ENCODE measurements at places on chromosomes 1 and 21.

- DNase-seq, result no peak
These were observed 127.8 kb downstream of the CAMTA1 start for GRCh38 chr1:6913086-6913485.

GRCh38 chr1:27405074-27405473 lies 12.7 kb downstream of the GPR3 start:
- no peak for DNase-seq

GRCh38 chr1:148353461-148354283 lies 129.4 kb downstream of the PPIAL4G start:
- no peak for DNase-seq

DNA sequence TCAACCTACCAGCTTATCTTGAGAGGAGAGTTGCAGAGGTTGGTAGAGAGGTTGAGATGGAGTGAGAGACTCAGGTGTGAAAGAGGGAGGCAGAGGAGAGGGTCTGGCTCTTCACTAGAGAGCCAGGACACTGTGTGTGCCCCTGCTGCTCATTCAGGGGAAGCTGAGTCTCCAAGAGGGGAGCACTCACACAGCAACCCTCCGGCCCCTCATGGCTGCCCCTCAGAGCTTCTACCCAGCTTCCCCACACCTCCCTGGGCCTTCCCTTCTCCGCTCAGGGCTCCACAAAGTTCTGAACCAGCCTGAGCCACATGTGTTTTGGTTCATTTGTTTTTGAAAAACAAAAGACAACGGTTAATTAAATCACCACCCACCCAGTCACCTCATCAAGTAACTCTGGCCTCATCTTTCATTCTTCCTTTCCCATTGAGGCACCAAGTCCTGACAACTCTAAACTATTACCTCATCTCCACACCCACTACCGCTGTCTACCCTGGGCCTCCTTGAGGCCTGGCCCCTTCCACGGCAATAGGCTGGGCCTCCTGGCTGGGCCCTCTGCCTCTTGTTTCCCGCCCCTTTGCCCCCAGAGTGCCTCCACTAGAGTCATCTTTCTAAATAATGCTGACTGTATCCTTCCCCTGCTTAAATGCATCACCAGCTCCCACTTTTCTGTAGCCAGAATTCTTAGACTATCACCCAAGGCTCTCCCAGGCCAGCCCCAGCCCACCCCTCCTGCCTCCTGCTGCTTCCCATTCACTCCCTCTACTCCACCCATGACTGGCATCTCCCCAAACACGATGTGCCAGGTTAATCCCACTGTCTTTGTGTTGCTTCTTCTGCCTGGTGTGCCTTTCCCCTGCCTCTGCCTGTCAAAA lies 33.0 kb downstream of the TNNT2 start:
- DNase-seq, result no peak

DNA sequence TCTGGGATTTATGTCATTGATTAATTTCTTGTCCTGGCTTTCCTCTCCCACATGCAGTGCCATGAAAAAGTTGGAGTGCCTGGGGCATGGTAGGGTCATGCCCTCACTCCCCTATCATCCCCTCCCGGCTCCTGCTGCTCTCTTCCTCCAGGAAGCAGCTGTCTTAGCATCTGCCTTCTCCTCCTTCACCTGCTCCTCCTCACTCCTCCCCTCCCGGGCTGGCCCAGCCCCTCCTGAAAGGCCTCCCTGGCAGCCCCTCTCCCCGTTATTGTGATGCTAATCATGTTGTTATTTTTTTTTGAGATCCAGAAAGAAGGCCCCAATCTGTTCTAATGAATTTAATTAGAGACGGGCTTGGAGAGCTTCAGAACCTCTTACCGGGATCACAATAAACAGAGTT lies 36.3 kb upstream of the NFASC start:
- DNase-seq, result no peak

GRCh38 chr21:41321908-41322495 lies 5.4 kb downstream of the FAM3B start:
- DNase-seq, result no peak

DNA sequence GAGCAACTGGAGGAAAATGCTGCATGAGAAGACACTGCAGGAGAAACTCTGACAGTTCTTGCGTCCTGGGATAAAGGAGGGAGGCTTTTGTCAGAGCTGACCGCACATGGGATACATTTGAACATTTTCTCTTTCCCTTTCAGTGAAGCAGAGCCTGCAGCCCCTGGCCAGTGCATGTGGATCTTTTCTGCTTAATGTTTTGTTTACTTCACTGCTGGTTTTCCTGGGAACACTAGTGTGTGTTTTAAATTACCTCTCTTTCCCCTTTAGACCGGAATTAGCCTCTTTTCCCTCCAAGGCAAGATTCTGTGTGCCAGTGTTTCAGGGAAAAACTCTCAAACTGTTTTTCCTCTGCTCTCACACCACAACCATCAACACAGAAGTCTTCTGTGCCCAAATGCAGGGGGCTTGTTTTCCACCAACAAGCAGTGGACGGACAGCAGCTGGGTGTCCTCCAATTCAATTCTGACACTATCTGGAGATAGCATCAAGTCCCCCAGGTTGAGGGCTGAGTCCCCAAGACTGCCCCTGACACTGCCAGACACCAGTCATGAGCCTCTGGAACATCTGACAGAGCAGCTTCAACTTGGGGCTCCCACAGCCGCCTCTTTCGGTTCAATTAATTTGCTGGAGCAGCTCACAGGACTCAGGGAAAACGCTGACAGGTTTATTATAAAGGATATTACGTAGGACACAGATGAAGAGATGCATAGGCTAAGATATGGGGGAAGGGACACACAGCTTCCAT lies 136.2 kb downstream of the RHOU start:
- no peak for DNase-seq

DNA sequence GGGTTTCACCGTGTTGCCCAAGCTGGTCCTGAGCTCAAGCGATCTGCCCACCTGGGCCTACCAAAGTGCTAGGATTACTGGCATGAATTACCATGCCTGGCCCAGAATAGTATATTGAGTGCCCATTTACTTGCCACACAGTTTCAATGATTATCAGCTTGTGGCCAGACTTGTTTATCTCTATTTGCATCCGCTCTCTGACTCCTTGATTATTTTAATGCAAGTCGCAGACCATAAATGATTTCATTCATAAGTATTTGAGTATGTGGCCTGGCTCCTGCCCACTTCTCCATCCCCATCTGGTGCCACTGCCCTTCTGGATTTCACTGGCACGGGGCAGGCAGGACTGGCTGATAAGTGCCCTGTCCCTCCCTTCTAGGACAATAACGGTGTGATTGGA lies 18.2 kb upstream of the TRNAU1AP start:
- DNase-seq, result no peak

DNA sequence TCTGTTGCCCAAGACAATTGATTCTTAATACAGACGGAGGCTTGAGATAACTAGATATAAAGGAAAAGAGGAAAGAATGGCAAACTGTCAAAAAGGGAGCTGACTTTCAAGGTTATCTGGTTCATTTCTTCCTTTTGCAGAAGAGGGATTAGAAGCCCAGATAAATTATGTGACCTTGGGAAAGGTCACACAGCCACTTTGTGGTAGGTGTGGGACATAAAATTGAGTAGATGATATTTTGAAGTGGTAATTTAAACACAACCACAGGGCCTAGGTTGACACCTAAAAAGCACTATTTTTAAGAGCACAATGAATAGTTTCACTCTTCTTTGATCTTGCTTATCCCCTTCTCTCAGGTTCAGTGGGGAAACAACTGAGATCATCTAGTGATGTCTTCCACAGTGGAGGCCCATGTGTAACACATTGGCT lies 16.9 kb upstream of the KIAA0040 start:
- DNase-seq, result no peak

Measured in stimulated activated CD8-positive, alpha-beta memory T cell treated with anti-CD3 and anti-CD28 coated beads, Interleukin-15, amount 100 ng/mL, for 24 hours (primary cell).